Activated naive CD4-positive, alpha-beta T cell treated with anti-CD3 and anti-CD28 coated beads for 36 hours (primary cell): ENCODE measurements at places on chromosomes 5 and 9. TPM values are rescaled to one million over a fixed set of nuclear protein-coding genes. Genes with fewer than 3 reads are reported as not detected.

The CD180 gene
- not detected for total RNA-seq

GRCh38 chr5:82594097-82594496 lies 315.9 kb upstream of the RPS23 start:
- no peak overlapping the region for H3K27ac ChIP-seq
- H3K36me3 ChIP-seq, result peaks cover 2% of the 10 kb centered on the region
- no peaks in the 10 kb centered on the region for H3K4me1 ChIP-seq
- no peak for DNase-seq

The SHB gene
- total RNA-seq, result 1.2 TPM

GRCh38 chr5:64688391-64688790 lies 1.9 kb upstream of the SHISAL2B start:
- no peak overlapping the region for H3K4me3 ChIP-seq
- DNase-seq, result no peak
- H3K4me1 ChIP-seq, result peaks cover 6% of the 10 kb centered on the region
- H3K36me3 ChIP-seq, result no peaks in the 10 kb centered on the region
- H3K27ac ChIP-seq, result no peak overlapping the region
- H3K27me3 ChIP-seq, result peaks cover 27% of the 10 kb centered on the region

- H3K4me3 ChIP-seq, result no peak overlapping the region
- no peak overlapping the region for H3K27ac ChIP-seq
- H3K36me3 ChIP-seq, result no peaks in the 10 kb centered on the region
- H3K4me1 ChIP-seq, result no peaks in the 10 kb centered on the region
- H3K27me3 ChIP-seq, result no peaks in the 10 kb centered on the region
- no peak for DNase-seq
Measured at GRCh38 chr5:13027874-13028273, 916.6 kb downstream of the DNAH5 start.

The DAB2IP gene
- total RNA-seq, result not detected

DNA sequence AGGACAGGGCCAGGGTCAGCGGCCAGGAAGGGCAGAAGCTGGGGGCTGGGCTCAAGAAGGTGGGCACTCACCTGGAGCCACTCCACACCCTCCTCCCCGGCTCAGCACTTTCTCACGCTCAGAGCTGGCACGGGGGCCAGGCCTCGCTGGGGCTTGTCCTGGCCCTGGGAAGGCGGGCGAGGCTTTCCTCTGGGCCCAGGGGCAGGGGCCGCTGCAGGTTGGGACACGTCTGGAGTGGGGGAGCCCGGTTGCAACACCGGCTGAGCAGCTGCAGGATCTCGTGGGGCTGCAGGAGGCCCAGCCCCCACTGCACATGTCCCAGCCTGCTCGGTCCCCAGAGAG lies 38.9 kb upstream of the EGFL7 start:
- peaks cover 4% of the 10 kb centered on the region for H3K27me3 ChIP-seq
- H3K27ac ChIP-seq, result no peak overlapping the region
- no peak for DNase-seq

- H3K4me3 ChIP-seq, result peak overlapping the region; percentile 32
- DNase-seq, result peak; percentile 48
- H3K36me3 ChIP-seq, result peaks cover 23% of the 10 kb centered on the region
- no peaks in the 10 kb centered on the region for H3K27me3 ChIP-seq
- H3K4me1 ChIP-seq, result peaks cover 86% of the 10 kb centered on the region
- H3K27ac ChIP-seq, result peak overlapping the region; percentile 77
Measured at GRCh38 chr9:20358207-20358606, 264.1 kb downstream of the MLLT3 start.

- no peaks in the 10 kb centered on the region for H3K4me1 ChIP-seq
- DNase-seq, result no peak
- H3K4me3 ChIP-seq, result no peak overlapping the region
- no peaks in the 10 kb centered on the region for H3K36me3 ChIP-seq
- no peak overlapping the region for H3K27ac ChIP-seq
Measured at GRCh38 chr5:114335391-114335790, 26.5 kb upstream of the KCNN2 start.

The MEF2C gene
- not detected for total RNA-seq
